ENCODE measurements at places on chromosomes 2 and 18.

DNA sequence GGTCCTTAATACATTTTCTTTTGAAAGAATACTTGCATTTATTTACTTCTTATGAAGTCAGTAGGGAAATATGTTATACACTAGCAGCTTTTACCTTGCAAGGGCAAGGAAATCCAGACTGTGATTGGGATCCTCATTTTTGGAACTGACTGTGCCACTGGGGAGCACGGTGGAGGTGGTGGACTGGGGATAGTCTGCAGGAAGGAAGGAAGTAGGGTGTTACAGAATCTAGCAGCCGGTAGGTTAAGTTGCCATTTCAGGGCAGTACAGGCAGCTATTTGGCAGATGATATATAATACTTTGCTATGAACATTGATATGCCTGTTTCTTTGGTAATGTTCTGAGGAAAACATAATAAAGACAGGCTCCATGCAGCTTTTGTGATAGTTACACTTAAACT is 238.3 kb downstream of the PHLPP1 start:
- DNase-seq, result no peak

- DNase-seq, result no peak
Observed at GRCh38 chr2:217899231-217900009, 103.4 kb downstream of the TNS1 start.

GRCh38 chr2:162085090-162085891 is 11.3 kb upstream of the DPP4 start:
- DNase-seq, result no peak

DNA sequence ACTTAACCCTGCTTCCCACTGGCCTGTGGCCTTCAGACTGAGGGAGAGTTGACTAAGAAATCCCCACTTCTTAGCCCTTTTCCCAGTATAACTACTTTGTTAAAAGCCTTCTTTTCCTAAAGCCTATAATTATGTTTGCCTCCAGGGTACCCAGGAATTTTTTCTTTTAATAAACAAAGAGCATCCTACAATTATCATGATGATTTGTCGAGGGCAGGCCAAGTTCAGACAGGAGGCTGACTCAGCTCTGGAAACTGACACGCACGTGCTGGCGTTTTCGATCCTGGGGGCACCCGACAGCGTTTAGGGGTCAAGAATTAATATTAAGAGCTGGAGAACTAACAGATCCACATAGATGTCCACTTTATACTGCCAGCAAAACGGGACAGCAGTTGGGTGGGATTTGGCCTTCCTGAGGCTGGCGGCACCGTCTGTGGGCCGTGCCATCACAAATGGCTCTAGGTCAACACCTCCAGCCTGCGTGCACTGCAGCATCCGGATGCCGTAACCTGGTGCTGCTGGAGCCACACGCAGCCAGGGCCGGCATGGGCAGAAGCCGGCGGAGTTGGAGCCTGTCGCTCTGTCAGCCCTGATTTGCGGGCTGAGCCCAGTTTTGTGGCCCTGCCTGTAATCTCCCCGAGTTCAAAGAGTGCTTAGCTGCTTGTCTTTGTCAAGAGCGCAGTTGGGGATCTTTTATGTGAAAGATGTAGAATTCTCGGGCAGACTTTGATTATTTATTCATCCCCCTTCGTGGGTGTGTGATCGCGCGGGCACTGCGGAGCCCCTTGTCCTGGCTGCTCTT is 191.0 kb downstream of the GLI2 start:
- DNase-seq, result no peak

- DNase-seq, result no peak
Observed at GRCh38 chr2:226701052-226701451, 98.6 kb downstream of the IRS1 start.

- DNase-seq, result no peak
Observed at GRCh38 chr18:35193316-35193715, 47.5 kb upstream of the ZNF397 start.

GRCh38 chr2:8857709-8858108 is 20.3 kb upstream of the KIDINS220 start:
- no peak for DNase-seq

DNA sequence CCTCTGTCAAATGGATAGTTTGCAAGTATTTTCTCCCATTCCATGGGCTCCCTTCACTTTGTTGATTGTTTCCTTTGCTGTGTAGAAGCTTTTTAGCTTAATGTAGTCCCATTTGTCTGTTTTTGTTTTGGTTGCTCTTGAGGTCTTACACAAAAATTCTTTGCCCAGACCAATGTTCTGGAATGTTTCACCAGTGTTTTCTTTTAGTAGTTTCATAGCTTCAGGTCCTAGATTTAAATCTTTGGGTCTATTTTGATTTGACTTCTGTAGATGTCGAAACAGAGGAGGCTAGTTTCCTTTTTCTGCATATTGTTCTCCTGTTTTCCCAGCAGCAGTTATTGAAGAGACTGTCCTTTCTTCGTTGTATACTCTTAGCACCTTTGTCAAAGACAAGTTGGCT is 351.6 kb downstream of the PTPRM start:
- no peak for DNase-seq

- peak; percentile 77 for DNase-seq
Observed at GRCh38 chr2:239401881-239402233, 1.0 kb upstream of the HDAC4 start.

DNA sequence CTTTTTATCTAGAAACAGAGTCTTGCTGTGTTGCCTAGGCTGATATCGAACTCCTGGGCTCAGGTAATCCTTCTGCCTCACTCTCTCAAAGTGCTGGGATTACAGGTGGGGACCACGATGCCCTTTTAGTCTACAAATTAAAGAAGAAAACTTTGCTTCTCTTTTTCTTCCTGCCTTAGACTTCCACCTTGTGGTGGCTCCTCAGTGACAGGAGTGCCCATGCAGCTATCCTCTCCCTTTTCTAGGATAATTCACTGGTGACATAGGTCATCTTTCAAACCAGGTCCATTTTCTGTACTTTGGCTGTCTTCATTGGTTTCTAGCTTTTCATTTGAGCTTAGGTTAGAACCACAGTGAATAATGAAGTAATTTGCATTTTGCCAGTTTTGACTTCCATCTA is 13.6 kb downstream of the DCAF17 start:
- no peak for DNase-seq

GRCh38 chr18:13447621-13448334 is 229.2 kb downstream of the LDLRAD4 start:
- DNase-seq, result no peak

GRCh38 chr2:18440777-18441176 is 119.7 kb downstream of the RDH14 start:
- DNase-seq, result no peak

- no peak for DNase-seq
Observed at GRCh38 chr2:18505703-18506341, 54.6 kb downstream of the RDH14 start.

- peak; percentile 92 for DNase-seq
Observed at GRCh38 chr18:23586249-23587196, at the start of gene NPC1. Gene NPC1, minus strand, starts transcription at chr18:23586506. Its CDS starts 163 bp downstream, at chr18:23586343.

DNA sequence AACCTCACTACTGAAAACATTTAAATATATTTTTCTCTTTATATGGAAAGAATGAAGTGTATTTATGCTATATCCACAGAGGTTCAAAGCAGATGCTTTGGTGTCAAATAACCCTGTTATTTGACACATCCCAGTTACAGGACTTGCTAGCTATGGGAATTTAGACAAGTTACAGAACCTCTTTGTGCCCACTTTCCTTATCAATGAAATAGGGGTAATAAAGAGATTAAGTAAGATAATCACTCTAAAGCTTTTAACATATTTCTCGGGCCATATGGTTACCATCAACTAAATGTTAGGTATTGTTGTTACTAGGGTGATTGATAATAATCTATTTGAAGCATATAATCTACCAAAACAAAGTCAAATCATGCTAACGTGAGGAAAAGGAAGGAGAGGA is 1660.6 kb upstream of the NXPH2 start:
- no peak for DNase-seq

GRCh38 chr2:36680012-36680411 is 16.5 kb upstream of the VIT start:
- no peak for DNase-seq

- no peak for DNase-seq
Observed at GRCh38 chr2:31378389-31378788, 36.2 kb downstream of the XDH start.

GRCh38 chr2:19360966-19361321 is 2.5 kb upstream of the OSR1 start:
- no peak for DNase-seq

GRCh38 chr2:215205787-215206186 is 67.4 kb upstream of the ABCA12 start:
- DNase-seq, result no peak

DNA sequence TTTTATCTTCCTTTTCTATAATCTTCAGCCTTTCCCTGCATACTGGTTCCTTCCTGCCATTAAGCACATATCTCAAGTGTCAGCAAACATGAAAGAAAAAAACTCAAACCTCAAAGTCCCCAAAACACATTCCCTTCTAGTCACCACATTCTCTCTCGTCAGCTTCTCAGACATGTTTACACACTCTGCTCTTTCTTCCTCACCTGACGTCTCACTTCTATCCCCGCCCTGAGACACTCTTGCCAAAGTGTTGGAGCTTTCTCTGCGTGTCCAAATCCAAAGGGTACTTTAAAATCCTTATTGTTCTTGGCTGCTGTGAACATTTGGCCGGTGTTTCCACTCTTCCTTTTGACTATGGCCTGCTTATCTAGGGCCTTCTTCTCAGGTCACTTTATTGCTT is 47.9 kb downstream of the SOX11 start:
- DNase-seq, result no peak

DNA sequence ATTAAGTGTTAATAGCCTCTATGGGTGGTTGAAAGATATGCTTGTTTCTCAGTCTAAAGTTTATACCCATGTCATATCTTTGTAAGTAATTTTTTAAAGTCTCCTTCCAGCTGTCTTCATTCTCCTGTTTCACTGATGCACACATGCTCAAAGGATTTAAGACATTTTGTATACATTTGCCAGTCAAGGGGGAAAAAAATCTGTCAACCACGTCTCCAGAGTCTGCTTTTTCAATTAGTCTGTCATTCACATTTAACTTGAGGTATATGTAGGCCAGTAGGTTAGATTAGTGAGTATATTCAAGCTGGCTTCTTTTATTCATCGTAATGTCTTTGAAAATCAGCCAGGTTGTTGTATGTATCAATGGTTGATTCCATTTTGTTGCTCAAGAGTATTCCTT is 193.5 kb downstream of the MCFD2 start:
- DNase-seq, result no peak

DNA sequence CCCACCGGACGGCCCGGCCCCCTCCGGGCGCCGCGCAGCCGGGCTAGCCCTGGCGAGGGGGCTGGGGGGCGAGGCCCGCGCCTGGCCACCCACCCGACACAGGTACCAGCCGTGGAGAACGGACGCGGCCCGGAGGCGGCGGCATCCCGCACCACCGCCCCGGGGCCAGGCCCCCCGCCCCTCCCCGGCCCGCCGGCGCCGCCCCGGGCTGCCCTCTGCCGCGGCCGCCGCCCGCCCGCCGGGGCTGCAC is 405 bp downstream of the SOS1 start:
- no peak for DNase-seq

- no peak for DNase-seq
Observed at GRCh38 chr2:37549598-37549997, 121.8 kb downstream of the CDC42EP3 start.

DNA sequence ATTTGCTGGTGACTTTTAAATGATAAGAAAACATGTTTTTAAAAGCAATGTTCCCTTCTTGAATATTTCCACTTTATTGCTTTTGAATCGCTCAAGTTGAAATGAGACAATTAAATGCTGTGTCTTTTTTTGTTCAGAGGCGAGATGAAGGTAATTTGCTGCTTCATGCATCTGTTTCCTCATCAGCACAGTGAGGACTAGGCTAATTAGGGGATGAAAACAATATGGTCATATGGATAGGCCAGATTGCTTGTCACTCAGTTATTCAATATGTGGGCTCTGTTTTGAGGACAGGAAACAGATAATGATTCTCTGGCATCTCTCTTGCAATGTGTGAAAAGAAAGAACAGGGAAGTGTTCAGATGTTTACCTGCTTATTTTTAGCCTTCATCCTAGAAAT is 61.0 kb downstream of the ERBB4 start:
- no peak for DNase-seq

- DNase-seq, result no peak
Observed at GRCh38 chr2:197322724-197323720, 12.4 kb upstream of the ANKRD44 start.

GRCh38 chr18:29271501-29271900 is 1094.6 kb upstream of the CDH2 start:
- no peak for DNase-seq

DNA sequence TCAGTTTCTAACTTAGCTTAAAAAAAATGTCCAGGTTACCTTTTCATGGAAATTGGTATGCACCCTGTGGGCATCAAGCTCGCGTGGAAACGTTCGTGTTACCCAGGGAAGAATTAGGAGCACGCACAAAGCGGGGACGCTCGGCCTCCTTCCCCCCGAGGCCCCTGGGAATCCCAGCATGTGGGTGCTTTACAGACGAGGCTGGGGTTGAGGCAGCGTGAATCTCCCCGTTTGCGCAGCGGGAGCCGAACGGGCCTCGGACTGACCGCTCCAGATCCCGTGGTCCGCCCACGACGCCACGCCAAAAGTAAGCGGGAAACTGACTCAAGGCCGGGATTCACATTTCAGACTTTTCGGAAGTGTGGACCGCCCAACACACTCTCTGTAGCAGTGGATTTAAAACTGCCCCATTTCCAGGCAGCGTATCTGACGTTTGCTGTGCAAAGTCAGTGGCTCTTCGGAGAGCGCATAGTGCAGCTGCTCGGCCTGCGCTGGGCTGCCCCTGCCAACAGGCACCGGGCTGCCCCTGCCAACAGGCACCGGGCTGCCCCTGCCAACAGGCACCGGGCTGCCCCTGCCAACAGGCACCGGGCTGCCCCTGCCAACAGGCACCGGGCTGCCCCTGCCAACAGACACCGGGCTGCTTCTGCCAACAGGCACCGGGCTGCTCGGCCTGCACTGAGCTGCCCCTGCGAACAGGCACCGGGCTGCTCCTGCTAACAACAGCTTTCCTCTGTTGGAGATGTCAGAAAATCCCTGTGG is 49.7 kb downstream of the SH3YL1 start:
- no peak for DNase-seq

DNA sequence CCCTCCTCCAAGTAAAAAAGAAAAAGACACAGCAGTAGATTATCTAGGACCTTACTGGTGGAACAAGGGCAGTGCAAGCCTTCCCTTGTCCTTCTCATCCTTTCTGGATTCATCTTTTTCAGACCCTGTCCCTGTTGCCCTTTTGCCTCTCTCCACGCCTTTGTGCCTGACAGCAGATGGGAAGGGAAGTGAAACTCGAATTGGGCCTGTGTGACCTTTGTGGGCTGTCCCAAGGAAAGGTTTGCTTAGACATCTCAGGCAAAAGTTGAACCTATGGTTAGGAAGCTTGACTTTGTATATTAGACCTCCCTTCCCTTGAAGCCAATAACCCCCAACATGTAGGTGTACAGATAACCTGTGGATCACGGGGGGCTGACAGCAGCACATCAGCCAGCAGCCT is 185.3 kb downstream of the PRKCE start:
- DNase-seq, result no peak

GRCh38 chr2:220103596-220103995 is 476.2 kb downstream of the SLC4A3 start:
- no peak for DNase-seq

GRCh38 chr2:71720596-71721361 is 267.4 kb downstream of the DYSF start:
- no peak for DNase-seq

Data from KG1 (cell line).